ENCODE measurements at places on chromosomes 11 and 22.
A peak's percentile ranks its signal among the peaks of the same experiment; 100 is the strongest.

GRCh38 chr11:9265211-9266131, at the start of gene DENND5A:
Gene DENND5A, minus strand, starts transcription at chr11:9265350. Its CDS starts 281 bp downstream, at chr11:9265069.
- DNase-seq: peak; percentile 91

DNA sequence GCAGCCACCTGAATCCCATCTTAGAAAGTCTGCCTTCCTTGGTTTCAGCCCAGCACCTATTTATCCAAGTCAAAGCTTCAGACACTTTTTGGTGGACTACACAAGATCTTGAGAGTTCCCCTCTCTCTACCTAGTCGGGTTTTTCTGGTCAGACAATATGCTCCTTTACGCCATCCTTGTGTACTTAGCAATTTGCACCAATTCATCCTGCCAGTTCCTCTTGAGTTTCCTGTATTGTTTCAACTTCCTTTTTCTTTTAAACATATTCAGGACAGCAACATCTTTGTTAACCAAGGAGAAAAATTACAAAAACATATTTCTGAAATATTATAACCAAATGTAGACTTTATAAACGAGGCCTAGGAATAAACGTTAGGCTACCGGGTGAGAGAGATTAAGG, 368.2 kb upstream of the CADM1 start:
- no peak for DNase-seq

DNA sequence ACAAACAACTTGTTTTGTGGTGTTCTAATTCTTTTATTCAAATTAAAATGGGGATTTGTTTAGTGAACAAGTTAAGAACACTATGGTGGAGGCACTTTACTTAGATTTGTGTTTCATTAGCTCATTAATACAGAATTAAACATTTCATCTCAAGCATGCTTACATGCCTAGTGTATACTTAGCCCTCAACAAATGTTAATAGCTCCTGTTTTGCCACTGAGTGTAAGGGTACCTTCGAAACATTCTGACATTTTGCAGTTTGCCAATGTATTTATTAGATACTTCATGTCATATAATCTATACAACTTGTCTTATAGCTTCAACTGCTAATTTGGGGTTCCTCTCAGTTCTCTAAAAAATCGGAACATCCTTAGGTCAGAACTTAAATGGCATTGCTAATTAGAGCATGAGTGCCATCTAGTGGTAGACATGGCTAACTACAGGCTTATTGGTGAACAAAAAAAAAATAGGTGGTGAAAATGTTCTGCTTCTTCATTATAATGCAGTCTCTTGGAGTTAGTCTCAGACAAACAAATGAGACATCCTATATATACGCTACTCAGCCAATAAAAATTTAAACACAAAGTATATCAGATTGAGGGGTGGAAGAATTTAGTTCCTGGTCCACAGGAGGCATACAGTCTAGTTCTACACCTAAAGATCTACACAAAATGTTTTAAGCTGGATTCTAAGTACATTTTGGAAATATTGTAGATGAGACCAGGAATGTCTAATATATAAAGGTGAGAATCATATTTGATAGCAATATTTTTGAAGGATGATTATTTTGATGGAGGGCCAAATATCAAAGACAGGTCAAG, 4.9 kb upstream of the CNTN5 start:
- peak; percentile 45 for DNase-seq

- peak; percentile 78 for DNase-seq
Observed at GRCh38 chr11:18527512-18527911, 770 bp upstream of the TSG101 start.

GRCh38 chr11:83070731-83071566, 748 bp downstream of the RAB30 start:
- no peak for DNase-seq

GRCh38 chr11:7889985-7890384, 41.1 kb downstream of the OR10A6 start:
- DNase-seq: no peak

DNA sequence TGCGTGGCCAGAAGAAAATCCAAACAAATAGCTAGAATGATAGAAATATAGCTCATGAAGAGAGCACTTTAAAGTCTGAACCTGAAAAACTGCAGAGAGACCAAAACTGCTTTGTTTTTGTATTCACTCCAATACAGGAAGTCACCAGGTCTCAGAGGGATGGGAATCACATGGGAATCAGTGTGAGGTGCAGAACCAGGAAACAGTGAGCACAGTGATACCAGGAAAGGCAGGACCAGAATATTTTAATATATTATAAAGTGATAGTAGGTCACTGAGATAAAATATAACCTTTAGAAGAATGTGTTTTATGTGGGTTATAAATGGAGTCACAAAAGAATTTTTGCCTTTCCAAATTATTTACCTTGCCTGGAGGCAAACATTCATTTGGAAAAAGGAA, 277.3 kb downstream of the CASP12 start:
- DNase-seq: peak; percentile 44

DNA sequence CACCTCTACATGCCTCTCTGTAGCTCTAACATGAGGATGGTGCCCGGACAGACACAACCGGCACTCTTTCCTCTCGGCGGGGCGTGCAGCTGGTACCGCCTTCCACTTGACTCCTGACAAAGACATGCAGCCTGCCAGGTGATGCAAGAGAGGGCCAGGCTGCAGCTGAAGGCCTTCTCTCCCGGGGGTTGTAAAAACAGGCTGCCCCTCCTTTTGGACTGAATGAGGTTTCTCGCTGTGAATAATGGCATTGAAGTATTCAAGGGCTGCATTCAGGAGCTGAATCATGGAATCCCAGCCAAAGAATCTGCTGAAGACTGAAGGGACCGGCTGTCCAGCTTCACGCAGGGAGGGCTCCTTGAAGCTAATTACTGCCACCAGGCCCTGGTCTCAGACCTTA, 110.9 kb downstream of the GALNT18 start:
- DNase-seq: peak; percentile 26

- DNase-seq: peak; percentile 53
Observed at GRCh38 chr11:74870485-74870884, 78.4 kb downstream of the XRRA1 start.

DNA sequence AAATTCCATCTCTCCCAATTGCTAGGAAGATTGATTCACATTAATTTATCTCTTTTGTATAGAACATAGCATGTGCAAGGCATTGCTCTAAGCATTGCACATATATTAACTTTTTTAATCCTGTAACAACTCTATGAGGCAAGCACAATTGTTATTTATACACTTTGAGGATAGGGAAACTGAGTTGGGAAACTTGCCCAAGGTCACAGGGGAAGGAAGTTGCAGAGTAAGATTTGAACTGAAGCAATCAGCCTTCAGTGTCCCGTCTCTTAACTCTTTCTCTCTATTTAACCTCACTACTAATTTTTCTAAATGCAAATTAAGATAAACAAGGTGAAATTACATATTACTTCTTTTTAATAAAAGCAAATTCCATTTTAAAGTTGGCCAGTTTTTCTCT, 22.2 kb downstream of the OR56B4 start:
- DNase-seq: no peak

GRCh38 chr22:46634011-46634699, 14.0 kb downstream of the GRAMD4 start:
- DNase-seq: peak; percentile 63
